ENCODE measurements at places on chromosomes 6 and 20. TPM values are rescaled to one million over a fixed set of nuclear protein-coding genes. Genes with fewer than 3 reads are reported as not detected.

Gene OXT
- total RNA-seq: not detected

GRCh38 chr6:112223070-112223861 is 31.1 kb downstream of the LAMA4 start:
- H3K4me1 ChIP-seq: peaks cover 3% of the 10 kb centered on the region
- H3K4me3 ChIP-seq: no peak overlapping the region
- no peaks in the 10 kb centered on the region for H3K36me3 ChIP-seq
- no peak for DNase-seq
- no peak overlapping the region for H3K27ac ChIP-seq
- peaks cover 2% of the 10 kb centered on the region for H3K27me3 ChIP-seq

DNA sequence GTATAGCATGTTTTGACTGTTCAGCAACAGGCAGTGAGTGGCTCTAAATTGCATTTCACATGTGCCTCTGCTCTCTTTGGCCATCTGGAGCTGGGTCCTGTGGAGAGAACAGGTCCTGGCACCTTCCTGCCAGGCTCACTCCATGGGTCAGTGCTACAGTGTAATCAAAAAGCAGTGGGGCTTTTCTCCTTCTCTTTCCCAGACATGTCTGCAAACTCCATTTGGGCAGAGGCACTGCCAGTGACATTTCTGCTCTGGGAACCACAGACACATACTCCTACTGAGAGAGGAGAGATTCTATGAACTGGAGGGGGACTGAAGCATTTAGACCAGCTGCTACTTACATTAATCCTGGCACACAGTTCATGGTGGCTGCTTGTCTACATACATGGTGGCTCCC is 68.3 kb upstream of the TRAF3IP2 start:
- H3K27ac ChIP-seq: no peak overlapping the region
- peaks cover 23% of the 10 kb centered on the region for H3K4me1 ChIP-seq
- no peak for DNase-seq
- H3K4me3 ChIP-seq: no peak overlapping the region
- no peaks in the 10 kb centered on the region for H3K36me3 ChIP-seq

Gene RGS19
- 4.4 TPM for total RNA-seq

- H3K4me1 ChIP-seq: no peaks in the 10 kb centered on the region
- H3K27ac ChIP-seq: no peak overlapping the region
- H3K36me3 ChIP-seq: peaks cover 9% of the 10 kb centered on the region
- H3K4me3 ChIP-seq: no peak overlapping the region
- no peaks in the 10 kb centered on the region for H3K27me3 ChIP-seq
Observed at GRCh38 chr6:103820148-103820547, 1039.6 kb downstream of the HACE1 start.

Gene PTK6
- 0.17 TPM for total RNA-seq

Gene EYA2
- total RNA-seq: 94.1 TPM

GRCh38 chr6:31468311-31468710 is 29.6 kb upstream of the MICB start:
- H3K27me3 ChIP-seq: peaks cover 8% of the 10 kb centered on the region
- H3K27ac ChIP-seq: no peak overlapping the region
- no peak overlapping the region for H3K4me3 ChIP-seq
- no peak for DNase-seq
